Central memory CD4-positive, alpha-beta T cell (primary cell): ENCODE measurements at places on chromosomes 5 and 9.

- DNase-seq: no peak
Observed at GRCh38 chr5:102600964-102601363, 102.2 kb upstream of the SLCO6A1 start.

- DNase-seq: no peak
Observed at GRCh38 chr5:159820692-159821091, 95.6 kb upstream of the ADRA1B start.

DNA sequence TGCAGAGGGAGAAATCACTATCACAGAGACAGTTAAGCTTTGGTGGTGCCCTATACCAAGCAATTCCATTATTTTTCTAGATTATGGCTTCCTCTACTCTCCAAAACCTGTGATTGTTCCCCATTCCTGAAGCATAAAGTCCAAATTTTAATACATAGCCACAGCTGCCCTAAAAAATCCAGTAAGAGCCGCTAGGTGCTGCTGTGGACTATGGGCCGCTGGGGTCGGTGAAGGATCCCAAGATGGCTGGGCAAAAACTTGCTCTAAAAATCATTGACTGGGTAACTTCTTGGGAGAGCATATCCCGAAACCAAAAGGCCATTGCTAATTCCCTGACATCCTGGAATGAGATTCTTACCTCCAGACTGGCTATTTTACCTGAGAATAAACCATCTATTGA, 245.3 kb downstream of the NFIB start:
- DNase-seq: no peak

DNA sequence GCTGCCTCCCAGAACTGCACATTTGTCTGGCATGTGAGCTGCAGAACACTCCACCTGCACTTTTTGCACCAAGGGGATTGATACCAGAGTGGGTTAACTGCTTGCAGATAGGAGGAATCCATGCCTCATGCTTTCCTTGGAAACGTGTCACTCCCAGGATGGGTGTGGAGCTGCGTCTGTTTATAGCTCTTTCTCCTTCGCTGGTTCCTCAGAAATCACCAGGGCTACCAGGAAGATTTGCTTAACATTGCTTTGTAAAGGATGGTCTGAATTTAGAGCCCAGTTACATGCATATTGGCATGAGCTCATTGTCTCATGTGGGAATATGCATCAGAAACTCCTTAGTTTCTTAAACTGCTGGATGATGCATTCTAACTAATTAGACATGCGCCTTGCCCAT, 234.6 kb downstream of the GADD45G start:
- no peak for DNase-seq

- no peak for DNase-seq
Observed at GRCh38 chr5:103464835-103465484, 97.6 kb downstream of the NUDT12 start.

DNA sequence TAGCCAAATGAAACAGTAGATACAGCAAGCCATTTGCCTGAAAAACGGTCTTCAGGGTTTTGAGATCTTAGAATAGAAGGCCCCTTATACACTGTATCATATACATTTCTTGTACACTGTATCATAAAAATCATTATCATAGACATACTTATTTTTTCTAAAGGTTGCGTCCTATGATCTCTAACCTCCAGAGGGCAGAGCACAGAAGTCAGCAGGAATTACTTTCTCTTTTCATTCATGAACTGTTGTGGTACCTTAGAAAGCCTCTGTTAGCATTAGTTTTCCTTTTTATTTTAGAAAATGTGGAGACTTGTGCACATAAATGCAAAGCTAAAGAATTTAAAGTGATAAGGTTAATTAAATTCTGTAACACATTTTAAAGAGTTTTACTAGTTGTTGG, 115.4 kb downstream of the OXCT1 start:
- no peak for DNase-seq

DNA sequence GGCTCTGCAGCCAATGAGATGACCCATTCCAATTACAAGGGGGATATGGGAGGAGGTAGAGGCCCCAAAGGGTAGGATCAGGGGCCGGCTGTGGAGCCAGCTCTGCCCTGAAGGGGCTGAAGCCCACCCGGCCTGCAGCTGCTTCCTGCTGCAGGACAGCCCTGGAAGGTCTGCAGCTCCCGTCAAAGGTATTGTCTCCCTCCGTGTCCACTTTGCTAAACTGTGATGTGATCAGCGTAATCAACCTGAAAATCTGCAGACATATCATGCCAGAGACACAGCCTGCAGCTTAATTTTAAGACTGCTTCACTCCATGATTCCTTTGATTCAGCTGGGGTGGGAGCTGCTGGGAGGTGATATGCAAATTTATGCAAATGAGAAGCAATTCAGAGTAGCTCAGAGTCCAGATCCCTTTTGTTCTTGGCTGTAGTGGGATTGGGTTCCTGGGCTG, 90.7 kb downstream of the GADD45G start:
- DNase-seq: no peak

- DNase-seq: no peak
Observed at GRCh38 chr9:72816666-72817065, 136.2 kb downstream of the ALDH1A1 start.

DNA sequence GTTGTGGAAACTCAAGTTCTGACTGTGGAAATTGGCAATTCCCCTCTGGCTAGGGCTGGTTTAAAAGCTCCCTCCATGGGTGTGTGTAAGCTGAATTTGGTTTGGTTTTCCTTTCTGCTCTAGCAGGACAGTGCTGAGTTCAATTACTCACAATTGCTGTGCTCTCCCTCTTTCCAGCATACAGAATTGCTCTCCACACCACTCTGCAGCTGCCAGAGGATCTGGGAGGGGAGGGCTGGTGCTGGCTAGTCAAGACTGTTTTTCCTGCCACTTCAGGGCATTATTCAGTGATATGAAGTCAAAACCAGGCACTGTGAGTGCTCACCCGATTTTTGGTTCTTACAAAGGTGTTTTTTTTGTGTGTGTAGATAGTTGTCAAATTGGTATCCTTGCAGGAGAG, 336.9 kb upstream of the SLC24A2 start:
- no peak for DNase-seq

GRCh38 chr5:124206540-124206939, 539.9 kb downstream of the ZNF608 start:
- no peak for DNase-seq

GRCh38 chr9:94005272-94005901, 50.2 kb upstream of the BARX1 start:
- DNase-seq: no peak

GRCh38 chr9:2638871-2639673, 17.5 kb downstream of the VLDLR start:
- DNase-seq: no peak

DNA sequence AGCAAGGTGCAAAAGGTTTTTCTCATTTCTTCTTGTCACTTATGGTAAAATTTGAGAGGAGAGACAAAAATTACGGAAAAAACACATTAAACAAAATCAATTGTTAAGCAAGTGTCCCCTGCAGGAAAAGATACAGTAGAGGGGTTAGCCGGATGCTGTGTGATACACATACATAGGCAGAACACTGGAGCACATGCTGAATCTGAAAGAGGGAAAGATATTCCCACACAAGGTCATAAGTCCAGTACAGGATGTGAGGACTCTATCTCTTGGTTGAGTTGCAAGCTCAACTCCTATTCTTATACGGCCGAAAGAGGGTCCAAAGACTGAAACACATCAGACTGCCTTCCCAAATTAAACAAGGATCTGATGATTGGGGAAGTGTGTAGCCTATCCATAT, 427.5 kb upstream of the NUDT12 start:
- no peak for DNase-seq

DNA sequence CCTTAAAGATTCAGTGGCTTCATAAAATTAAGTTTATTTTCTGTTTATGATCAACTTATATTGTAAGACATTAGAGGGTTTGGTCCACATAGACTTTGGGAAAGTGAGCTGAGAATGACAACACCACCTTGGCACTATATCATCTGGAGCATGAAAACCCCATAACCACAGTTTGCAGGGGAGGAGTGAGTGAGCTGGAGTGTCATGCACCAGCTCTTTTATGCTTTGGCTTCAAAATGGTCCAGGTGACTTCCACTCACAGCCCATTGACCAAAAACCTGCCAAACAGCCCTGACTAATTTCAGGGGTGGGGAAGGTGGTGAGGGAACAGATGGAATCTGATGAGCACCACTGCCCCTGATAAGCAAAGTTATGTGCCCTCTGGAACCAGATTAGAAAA, 295.8 kb downstream of the DMRTA1 start:
- DNase-seq: no peak

- DNase-seq: no peak
Observed at GRCh38 chr9:96877269-96877668, 23.0 kb upstream of the ZNF782 start.

DNA sequence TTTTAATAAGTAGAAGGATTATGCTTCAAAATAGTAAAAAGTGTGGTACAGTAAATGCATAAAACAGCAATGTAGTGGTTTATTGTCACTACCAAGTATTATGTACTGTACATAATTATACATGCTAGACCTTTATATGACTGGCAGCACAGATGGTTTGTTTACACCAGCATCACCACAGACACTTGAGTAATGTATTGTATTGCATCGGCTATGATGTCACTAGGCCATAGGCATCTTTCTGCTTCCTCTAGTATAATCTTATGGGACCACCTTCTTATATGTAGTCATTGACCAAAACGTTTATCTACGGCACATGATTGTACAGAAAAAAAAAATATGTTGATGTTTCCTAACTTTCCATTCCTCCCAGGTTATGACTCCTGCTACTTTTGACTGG, 31.9 kb upstream of the SSBP2 start:
- no peak for DNase-seq

DNA sequence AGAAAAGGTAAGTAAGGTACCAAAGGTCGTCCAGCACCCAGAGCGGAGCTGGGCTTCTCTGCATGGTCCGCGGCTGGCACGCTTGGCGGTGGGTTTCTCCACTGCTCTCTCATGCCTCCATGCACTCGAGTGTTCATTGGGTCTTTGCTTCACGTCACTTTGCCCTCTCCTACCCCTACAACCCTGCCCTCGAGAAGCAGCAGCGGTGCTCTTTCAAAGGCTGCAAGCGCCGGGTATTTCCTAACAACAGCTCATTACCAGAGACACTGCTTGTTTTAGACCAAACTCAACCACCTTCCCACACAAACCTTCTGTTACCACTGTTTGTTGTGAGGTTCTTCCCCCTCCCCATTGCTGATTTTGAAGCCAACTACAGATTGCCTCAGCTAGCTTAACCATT, 21.5 kb upstream of the ZBTB34 start:
- DNase-seq: no peak

DNA sequence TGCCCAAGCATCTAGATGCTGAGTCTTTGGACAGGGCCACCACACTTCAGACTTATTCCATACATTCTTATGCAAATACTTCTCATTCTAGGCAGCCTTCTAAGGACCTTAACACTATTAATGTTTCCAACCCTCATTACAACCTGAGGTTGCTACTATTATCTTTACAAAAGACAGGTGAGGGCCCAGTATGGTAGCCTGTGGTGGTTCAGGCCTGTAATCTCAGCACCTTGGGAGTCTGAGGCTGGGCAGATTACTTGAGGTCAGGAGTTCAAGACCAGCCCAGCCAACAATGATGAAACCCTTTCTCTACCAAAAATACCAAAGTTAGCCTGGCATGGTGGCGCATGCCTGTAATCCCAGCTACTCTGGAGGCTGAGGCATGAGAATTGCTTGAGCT, 16.2 kb downstream of the ZFP62 start:
- no peak for DNase-seq

- DNase-seq: no peak
Observed at GRCh38 chr9:27412963-27413362, 111.1 kb upstream of the IFNK start.

- no peak for DNase-seq
Observed at GRCh38 chr5:151040211-151040747, 19.9 kb downstream of the GPX3 start.

DNA sequence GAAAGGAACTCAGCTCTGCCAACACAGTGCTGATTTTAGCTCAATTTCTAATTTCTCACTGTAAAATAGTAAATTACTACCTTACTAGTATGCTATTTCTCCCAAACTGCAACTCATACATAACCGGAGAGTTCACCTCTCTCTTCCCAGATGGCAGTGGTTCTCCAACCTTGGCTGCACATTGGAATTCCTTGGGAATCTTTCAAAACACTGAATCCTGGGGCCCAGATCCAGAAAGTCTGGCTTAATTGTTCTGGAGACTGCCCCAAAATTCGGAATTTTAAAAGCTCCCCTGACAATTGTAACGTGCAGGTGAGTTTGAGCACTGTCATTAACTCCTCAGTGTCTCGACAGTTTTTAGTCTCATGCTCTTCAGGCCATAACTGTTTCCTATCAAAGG, 100.3 kb downstream of the SLC1A3 start:
- no peak for DNase-seq

DNA sequence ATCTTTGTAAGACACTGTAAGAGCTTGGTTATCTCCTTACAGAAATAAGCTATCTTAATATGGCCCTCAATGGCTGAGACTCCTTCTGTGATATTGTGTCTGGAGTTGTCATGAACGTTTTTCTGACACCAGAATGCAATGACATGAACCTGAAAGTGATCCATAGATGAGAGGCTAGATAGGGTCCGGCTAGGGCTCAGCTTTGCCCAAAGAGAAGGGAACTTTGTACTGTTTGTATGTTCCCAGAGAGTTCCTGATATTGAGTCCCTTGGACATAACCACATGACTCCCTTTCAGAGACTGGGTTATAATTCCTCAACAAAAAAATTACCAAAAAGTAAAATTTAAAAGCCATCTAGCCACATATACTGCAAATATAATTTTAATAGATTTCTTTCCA, 575.8 kb upstream of the CLINT1 start:
- DNase-seq: no peak

GRCh38 chr5:16271851-16272250, 92.3 kb upstream of the MARCHF11 start:
- DNase-seq: no peak

GRCh38 chr9:107155244-107155817, 127.7 kb upstream of the RAD23B start:
- DNase-seq: no peak

GRCh38 chr5:154603953-154604679, 126.1 kb upstream of the HAND1 start:
- no peak for DNase-seq

DNA sequence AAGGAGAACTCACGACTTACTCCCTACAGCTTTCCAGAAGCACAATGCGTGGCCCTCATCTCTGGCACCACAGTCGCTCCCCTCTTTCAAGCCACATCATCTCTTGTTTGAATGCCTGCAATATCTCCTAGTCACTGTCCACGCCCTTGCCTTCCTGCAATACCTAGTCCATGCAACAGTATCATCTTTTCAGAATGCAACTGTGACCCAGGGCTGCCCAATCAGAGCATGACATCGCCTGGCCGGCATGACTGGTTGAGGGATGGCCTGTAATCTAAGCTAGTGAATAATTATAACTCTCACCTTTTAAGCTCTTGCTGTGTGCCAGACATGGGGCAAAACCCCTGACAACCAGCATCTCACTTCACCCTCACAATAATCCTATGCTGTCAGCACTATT, 52.5 kb upstream of the CPEB4 start:
- no peak for DNase-seq

DNA sequence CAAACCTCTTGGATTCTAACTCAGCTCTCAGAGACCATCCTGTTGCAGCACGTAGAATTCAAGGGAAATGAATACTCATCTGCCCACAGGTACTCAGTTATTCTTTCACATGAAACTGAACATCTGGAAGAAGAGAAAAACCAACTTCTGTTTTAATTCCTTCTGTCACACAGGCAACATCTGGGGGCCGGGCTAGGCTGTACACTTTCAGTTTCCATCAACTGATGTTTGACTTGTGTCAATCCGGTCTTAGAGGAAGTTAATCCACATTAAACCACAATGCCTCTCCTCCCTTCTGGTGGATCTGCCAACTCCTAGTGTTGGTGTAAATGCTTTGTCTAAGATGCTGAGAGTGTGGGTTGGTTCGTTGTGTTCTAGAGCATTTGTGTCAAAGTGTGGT, 17.6 kb downstream of the DMRT3 start:
- no peak for DNase-seq
